NCI-H1694 (cell line): ENCODE measurements at places on chromosomes 1 and 21.

DNA sequence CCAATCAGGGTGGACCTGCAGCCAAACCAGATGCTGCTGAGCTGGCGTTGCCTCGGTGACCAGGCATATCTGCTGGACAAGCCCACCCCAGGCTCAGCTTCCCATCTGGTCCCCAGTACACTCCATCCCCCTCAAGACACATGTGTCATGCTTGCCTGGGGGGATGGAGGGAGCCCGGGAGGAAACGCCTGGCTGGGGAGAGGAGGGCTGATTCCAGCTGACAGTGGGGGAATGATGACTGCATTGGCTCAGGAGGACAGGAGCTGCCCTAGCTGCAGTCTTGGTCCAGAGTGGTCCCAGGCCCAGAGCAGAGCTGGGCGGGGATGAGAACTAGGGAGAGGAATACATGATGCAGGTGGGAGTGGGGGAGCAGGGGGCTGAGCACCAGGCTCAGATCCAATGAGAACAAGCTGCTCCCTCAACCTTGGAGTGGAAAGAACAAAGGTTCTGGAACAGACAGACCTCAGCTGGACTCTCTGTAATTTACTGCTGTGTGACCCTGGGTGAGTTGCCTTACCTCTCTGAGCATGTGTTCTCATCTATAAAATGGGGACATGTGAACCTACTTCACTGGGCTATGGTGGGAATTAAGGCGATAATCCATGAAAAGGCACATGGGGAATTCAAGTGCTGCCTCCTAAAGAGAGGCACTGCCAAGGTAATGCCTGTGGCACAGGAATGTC, 23.1 kb upstream of the ECE1 start:
- DNase-seq = no peak

DNA sequence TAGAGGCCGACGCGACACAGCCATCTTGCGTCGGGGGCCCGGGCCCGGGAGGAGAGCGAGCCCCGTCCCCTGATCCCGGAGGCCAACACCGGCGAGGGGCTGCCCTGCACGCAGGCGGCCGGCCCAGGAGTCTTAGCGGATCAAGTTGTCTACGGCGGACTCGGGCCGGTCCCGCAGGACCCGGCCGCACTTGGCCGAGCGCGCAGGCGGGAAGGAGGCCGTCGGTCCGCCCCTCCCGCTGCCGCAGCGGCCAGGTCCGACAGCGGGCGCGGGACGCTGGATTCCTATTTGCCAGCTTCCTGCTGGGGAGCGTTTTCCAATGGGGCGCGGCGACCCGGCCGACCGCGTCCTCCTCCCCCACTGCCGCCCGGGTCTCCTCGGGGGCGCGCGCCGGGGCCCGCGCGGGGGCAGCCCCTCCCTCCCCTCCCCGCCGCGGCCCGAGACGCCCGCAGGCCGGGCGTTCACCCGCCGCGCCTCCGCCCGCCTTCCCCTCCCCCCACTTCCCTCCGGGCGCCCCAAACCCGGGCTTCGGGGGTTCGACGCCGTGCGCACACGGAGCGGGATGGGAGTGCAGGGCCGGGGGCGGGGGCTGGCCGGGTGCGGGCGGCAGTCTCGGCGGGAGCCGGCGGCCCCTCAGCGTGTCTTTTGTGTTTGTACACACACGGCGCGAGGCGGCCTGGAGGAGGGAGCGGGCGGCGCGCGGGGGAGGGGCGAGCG, 517 bp upstream of the H3-3A start:
- DNase-seq = peak; percentile 54

- DNase-seq = no peak
Measured at GRCh38 chr1:180000575-180000974, 46.0 kb downstream of the CEP350 start.

- DNase-seq = no peak
Measured at GRCh38 chr1:208252836-208253576, 8.8 kb upstream of the PLXNA2 start.

- DNase-seq = no peak
Measured at GRCh38 chr21:43372663-43373361, 54.1 kb downstream of the SIK1 start.

DNA sequence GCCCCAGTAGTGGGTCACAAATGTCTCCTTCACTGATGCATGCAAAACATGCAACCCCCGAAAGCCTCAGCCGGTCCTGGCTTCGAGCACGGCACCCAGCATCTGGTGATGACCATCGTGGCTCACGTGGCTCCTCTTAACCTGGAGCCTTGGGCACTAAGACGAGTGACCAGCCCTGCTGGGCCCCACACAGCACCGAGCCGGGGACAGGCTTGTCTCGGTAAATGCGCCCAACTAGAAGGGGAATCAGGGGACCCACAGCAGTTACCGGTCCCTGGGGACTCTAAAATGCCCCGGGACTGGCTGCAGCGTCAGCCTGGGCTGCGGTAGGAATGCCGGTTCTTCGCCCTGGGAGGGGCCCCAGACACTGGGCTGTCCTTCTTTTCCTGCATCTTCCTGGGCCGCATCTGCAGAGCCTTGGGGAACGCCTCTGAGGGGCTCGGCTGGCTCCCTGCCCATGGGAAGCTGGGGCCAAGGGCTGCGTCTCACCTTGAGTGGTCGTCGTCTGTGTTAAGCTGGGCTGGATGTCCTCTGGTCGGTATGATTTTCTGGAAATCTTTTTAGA, 13.1 kb upstream of the TTC34 start:
- DNase-seq = no peak

DNA sequence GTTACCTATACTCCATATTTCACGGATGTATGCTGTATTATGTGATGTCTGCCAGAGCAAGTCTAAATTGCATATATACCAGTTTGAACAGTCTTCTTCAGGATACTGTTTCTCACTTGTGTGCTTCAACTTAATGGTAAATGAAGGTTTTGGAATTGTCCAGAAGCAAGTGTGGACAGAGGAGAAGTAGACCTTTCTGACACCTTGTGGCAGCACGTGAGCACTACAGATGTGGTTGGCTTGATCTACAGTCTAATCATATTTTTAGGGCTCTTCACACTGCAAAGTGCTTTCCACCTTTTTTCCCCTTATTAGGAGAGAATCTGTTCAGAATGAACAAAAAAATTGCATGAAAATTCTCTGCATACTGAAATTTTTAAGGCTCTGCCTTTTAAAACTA, 10.9 kb downstream of the MORC3 start:
- DNase-seq = peak; percentile 55

DNA sequence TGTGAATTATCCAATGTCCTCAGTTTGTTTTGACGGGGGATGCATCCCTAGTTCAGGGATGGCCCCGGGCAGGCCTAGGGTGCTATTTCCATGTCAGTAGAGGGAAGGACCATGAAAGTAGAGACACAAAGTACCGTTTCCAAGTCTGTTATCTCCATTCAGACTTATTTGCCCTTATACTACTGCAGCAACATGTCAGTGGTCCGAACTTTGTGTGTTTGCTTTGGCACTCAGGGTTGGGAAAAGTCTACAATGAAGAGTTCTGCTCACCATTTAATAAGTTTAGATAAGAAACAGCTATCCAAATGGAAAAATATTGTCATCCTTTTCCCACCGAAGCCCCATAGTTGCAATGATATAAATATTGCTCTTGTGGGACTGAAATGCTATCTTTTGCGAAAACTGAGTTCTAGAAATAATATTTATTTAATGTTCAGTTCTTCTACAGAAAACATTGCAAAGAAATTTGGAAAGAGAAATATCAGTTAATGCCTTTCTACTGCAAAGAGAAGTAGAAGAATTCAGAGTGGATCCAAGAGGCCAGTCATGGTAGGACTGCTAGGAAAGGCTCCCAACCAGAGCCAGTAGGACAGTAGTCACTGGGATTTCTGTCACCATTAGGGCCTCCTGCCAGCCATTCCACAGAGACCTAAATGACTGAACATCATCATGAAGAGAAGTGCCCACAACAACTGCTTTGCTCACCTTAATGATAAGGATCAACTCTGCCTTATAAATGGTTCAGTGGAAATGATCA, 11.5 kb upstream of the AGT start:
- DNase-seq = no peak

GRCh38 chr1:183093786-183094298, 70.6 kb downstream of the LAMC1 start:
- DNase-seq = no peak

GRCh38 chr1:64884261-64885040, 81.9 kb downstream of the JAK1 start:
- DNase-seq = no peak

- DNase-seq = no peak
Measured at GRCh38 chr1:234963180-234963903, 165.3 kb downstream of the TOMM20 start.
